ENCODE measurements at places on chromosomes 7 and 10.
A peak's percentile ranks its signal among the peaks of the same experiment; 100 is the strongest.

- H3K4me3 ChIP-seq = no peak overlapping the region
- peaks cover 4% of the 10 kb centered on the region for H3K4me1 ChIP-seq
- no peak for DNase-seq
- no peaks in the 10 kb centered on the region for H3K27me3 ChIP-seq
- no peaks in the 10 kb centered on the region for H3K36me3 ChIP-seq
- H3K27ac ChIP-seq = no peak overlapping the region
Observed at GRCh38 chr7:36058020-36058592, 94.9 kb upstream of the EEPD1 start.

- DNase-seq = no peak
- no peak overlapping the region for H3K27ac ChIP-seq
- H3K27me3 ChIP-seq = no peaks in the 10 kb centered on the region
- H3K4me1 ChIP-seq = peaks cover 3% of the 10 kb centered on the region
- H3K4me3 ChIP-seq = no peak overlapping the region
Observed at GRCh38 chr10:30284865-30285594, 64.0 kb downstream of the MTPAP start.

DNA sequence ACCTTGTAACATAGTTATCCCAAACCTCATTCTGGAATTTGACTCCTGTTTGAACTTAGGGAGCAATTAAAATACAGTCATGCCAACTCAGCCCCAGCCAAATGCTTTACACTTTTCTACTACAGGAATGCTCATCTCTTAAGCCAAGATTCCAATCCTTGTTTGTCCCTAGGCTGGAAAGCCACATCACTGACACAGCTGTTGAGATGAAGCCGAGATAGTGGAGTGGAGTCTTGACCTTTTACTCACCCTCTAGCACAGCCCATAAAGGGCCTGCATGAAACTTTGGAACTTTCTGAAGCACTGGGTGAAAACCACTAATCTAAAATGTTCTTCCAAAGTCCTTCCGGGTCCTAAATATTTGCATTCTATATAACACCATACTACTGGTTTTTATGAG, 247.3 kb downstream of the ETV1 start:
- peak overlapping the region; percentile 32 for H3K27ac ChIP-seq
- H3K27me3 ChIP-seq = no peaks in the 10 kb centered on the region
- no peak overlapping the region for H3K4me3 ChIP-seq
- no peaks in the 10 kb centered on the region for H3K36me3 ChIP-seq
- no peak for DNase-seq

DNA sequence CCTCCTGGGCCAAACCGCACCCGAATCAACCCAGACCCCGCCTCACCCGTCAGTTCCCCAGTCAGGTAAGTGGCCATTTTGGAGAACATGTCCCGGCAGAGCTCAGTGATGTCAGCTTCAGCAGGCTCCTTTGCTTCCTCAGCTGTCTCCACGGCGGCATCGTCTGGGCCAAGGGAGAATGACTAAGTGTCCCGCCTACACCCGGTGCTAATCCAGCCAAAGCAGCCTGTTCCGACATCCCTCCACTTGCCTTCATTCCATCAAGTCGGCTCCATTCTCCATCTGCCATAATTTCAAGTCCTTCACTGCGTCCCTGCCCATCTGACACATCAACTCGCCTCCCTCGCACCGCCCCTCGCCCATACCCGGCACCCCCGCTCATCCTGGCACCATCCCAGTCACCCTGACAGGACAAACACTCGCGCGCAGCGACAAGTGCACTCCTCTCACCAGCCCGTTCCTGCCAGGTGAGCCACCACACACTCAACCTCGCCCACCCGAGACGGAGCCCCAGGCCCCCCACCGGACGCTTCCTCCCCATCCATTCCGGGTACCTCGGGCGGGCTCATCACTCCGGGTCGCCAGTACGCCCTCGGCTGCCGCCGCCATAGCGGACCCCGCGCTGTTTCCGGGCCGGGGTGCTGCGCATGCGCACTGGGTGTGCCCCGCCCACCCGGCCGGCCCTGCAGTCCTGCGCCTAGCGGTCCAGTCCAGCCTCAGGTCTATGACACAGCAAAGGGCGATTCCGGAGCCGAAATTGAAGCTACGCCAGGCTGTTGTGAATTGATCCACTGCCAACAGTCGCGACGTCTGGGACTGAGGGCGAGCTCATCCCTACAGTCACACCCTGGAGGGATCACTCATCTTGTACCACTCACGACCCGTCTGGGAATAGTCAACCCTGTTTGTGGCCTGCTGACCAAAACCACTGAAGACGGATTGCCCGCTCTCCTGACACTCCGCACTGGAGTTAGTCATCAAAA, at the start of gene BLOC1S2:
BLOC1S2 (minus strand) TSS at position 630 of the 983 bp plus-strand sequence; CDS start at position 609, 21 bp downstream.
- peaks cover 31% of the 10 kb centered on the region for H3K4me1 ChIP-seq
- no peaks in the 10 kb centered on the region for H3K27me3 ChIP-seq
- peak within 1 kb of the TSS; percentile 97 for H3K4me3 ChIP-seq

GRCh38 chr10:84783386-84783785, 455.0 kb downstream of the CCSER2 start:
- no peak overlapping the region for H3K4me3 ChIP-seq
- H3K27me3 ChIP-seq = no peaks in the 10 kb centered on the region
- no peak overlapping the region for H3K27ac ChIP-seq
- H3K36me3 ChIP-seq = no peaks in the 10 kb centered on the region
- H3K4me1 ChIP-seq = no peaks in the 10 kb centered on the region

GRCh38 chr7:111980725-111981124, 225.5 kb downstream of the DOCK4 start:
- no peak for DNase-seq
- H3K4me3 ChIP-seq = no peak overlapping the region
- no peaks in the 10 kb centered on the region for H3K27me3 ChIP-seq
- H3K4me1 ChIP-seq = no peaks in the 10 kb centered on the region
- H3K27ac ChIP-seq = no peak overlapping the region
- peaks cover 41% of the 10 kb centered on the region for H3K36me3 ChIP-seq

- H3K4me3 ChIP-seq = no peak overlapping the region
- H3K27me3 ChIP-seq = no peaks in the 10 kb centered on the region
- no peak for DNase-seq
- no peaks in the 10 kb centered on the region for H3K4me1 ChIP-seq
Observed at GRCh38 chr7:84461093-84461492, 266.5 kb upstream of the SEMA3A start.

GRCh38 chr10:78634389-78634815, 434.4 kb upstream of the ZMIZ1 start:
- DNase-seq = no peak
- no peak overlapping the region for H3K4me3 ChIP-seq
- no peaks in the 10 kb centered on the region for H3K36me3 ChIP-seq
- no peaks in the 10 kb centered on the region for H3K4me1 ChIP-seq

- no peak for DNase-seq
- H3K4me1 ChIP-seq = no peaks in the 10 kb centered on the region
- no peak overlapping the region for H3K27ac ChIP-seq
- no peaks in the 10 kb centered on the region for H3K27me3 ChIP-seq
- no peak overlapping the region for H3K4me3 ChIP-seq
Observed at GRCh38 chr7:82998436-82998835, 164.2 kb downstream of the PCLO start.

DNA sequence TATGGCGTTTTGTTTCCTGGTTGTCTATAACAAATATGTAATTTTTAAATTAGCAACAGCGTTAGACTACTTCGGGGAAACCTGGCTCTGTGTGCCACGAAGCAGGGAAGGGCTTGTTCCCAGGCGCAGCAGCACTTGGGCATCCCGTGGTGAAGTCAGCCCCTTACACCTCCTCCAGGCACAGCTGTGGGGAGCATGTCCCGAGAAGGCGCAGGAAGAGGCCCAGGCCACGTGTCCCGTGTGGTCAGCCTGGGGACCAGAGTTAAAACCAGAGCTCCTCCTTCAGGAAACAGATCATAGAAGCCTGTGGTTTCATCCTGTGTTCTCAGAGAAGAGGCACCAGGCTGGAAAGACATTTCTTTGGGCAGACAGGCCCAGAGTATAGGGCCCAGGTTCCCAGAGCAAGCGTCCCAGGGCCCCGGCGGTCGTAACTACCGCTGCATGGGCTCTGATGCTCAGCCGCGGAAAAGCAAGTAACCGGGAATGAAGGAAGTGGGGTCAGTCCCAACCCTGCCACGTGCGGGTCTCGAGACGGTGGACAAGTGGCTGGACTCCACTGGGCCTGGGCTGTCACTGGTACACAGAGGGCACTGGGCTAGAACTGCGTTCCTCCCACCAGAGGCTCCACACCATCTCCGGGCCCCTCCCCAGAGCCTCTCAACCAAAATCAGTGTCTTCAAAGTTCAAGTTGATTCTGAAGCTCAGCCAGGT, 7.1 kb downstream of the NUDT1 start:
- peak overlapping the region; percentile 45 for H3K27ac ChIP-seq
- H3K4me3 ChIP-seq = no peak overlapping the region
- peaks cover 13% of the 10 kb centered on the region for H3K4me1 ChIP-seq
- peak; percentile 79 for DNase-seq

DNA sequence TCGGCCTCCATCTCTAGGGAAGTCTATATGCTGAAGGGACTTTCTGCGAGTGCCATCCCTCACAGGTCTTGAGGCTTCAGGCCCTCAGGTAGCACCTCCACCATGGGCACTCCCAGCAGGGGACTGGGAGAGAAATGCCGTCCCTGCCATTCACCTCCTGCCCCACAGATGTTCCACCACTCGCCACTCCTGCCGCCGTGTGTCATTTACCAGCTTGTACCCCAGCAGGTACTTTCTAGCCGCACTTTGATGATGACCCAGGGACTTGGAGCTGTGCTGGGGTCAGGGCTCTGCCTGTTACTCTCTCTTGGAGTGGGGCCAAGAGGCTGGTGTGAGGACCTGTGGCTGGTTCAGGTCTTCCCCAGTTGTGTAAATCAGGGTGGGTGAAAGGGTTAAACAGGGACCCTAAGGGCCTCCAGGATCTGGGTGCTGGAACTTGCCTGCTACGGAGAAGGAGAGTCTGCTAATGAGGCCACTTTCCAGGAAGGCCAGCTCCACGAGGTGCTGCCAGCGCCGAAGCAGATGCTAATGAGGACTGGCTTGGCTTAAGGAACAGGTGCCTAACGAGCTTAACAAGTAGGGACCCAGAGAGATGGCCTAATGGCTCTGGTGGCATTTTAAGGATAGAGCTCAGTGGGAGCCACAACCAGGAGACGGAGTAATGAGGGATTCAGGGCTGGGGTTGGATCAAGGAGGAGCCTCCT, 32.4 kb downstream of the CRHR2 start:
- H3K4me3 ChIP-seq = no peak overlapping the region
- H3K27me3 ChIP-seq = no peaks in the 10 kb centered on the region
- no peaks in the 10 kb centered on the region for H3K4me1 ChIP-seq
- H3K36me3 ChIP-seq = peaks cover 3% of the 10 kb centered on the region
- DNase-seq = no peak
- no peak overlapping the region for H3K27ac ChIP-seq

- H3K27me3 ChIP-seq = no peaks in the 10 kb centered on the region
- no peak overlapping the region for H3K27ac ChIP-seq
- no peak for DNase-seq
- no peaks in the 10 kb centered on the region for H3K36me3 ChIP-seq
- peaks cover 3% of the 10 kb centered on the region for H3K4me1 ChIP-seq
Observed at GRCh38 chr7:101845974-101846373, 28.5 kb downstream of the CUX1 start.

DNA sequence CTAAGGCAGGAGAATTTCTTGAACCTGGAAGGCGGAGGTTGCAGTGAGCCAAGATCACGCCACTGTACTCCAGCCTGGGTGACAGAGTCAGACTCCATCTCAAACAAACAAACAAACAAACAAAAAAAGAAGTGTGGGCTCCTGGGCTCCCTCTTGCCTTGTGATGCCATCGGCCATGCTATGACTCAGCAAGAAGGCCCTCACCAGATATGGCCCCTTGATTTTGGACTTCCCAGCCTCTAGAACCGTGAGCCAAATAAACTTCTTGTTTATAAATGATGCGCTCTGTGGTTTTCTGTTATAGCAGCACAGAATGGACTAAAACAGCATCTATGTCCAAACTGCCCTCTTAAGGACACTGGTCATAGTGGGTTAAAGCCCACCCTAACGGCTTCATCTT, 29.9 kb upstream of the RHEB start:
- H3K27ac ChIP-seq = no peak overlapping the region
- H3K27me3 ChIP-seq = no peaks in the 10 kb centered on the region
- H3K36me3 ChIP-seq = no peaks in the 10 kb centered on the region
- H3K4me1 ChIP-seq = peaks cover 4% of the 10 kb centered on the region
- H3K4me3 ChIP-seq = no peak overlapping the region

- no peak overlapping the region for H3K4me3 ChIP-seq
- no peak for DNase-seq
- no peaks in the 10 kb centered on the region for H3K4me1 ChIP-seq
Observed at GRCh38 chr10:80718024-80718423, 180.3 kb downstream of the SH2D4B start.

DNA sequence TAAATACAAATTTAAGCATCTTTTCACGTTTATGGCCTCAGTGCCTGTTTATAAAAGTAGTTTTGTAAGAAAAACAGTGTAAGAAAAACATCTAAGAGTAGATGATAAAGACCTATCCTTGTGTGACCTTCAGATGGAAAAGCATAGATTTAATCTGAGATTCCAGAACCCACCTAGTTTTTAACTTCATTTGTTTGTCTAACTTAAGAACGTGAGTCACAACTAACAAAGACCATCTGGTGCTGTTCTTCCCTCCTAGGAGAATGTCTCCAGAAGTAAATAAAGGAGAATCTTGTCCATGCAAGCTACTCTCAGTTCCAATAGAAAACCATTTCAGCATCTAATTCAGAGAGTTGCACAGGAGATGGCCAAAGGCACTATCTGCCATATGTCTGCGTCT, 265.4 kb upstream of the C7orf33 start:
- H3K27ac ChIP-seq = no peak overlapping the region
- no peaks in the 10 kb centered on the region for H3K36me3 ChIP-seq
- no peak overlapping the region for H3K4me3 ChIP-seq
- H3K27me3 ChIP-seq = no peaks in the 10 kb centered on the region

- H3K4me3 ChIP-seq = no peak overlapping the region
- H3K27ac ChIP-seq = no peak overlapping the region
- no peaks in the 10 kb centered on the region for H3K36me3 ChIP-seq
- peaks cover 4% of the 10 kb centered on the region for H3K4me1 ChIP-seq
- H3K27me3 ChIP-seq = no peaks in the 10 kb centered on the region
Observed at GRCh38 chr7:37546677-37547076, 98.0 kb upstream of the ELMO1 start.

DNA sequence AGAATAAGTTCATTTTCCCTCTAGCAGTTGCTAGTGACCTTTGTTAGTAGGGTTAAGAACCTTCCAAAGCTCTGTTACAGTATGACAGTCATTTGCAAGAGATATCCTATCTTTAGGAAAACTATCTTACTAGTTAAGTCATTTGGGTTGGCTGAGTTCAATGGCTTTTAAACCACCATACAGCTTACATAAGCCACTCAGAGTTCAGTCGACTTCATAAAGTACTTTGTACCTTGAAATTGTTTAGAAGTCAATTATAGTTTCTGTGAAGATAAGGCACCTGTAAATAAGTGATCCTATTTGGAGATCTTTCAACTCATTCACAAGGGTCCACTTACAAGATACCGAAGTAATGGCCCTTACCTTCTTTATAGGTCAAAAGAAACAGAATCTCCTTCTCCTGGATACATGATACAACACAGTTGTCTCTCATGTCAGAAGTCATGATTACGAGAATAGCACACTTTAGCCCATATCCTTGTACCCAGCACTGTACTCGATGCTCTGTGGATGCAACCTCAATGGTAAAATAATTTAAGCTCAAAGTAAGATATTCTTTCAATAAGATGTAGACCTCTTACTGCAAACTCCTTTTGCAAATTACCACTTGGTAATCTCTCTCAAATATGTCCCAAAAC, 11.9 kb upstream of the ABCC2 start:
- H3K36me3 ChIP-seq = no peaks in the 10 kb centered on the region
- H3K4me3 ChIP-seq = no peak overlapping the region
- H3K27me3 ChIP-seq = no peaks in the 10 kb centered on the region
- no peak for DNase-seq
- no peak overlapping the region for H3K27ac ChIP-seq

GRCh38 chr10:43681220-43681619, 32.5 kb upstream of the ZNF32 start:
- no peaks in the 10 kb centered on the region for H3K4me1 ChIP-seq
- H3K36me3 ChIP-seq = no peaks in the 10 kb centered on the region
- H3K27ac ChIP-seq = no peak overlapping the region
- H3K27me3 ChIP-seq = no peaks in the 10 kb centered on the region
- no peak for DNase-seq
- no peak overlapping the region for H3K4me3 ChIP-seq

Data from upper lobe of right lung (tissue), 1 donor.